Non-pigmented ciliary epithelial cell (primary cell): ENCODE measurements at places on chromosomes 6 and 20.

GRCh38 chr6:107716688-107717089 lies 107.4 kb downstream of the SCML4 start:
- no peak for DNase-seq

- no peak for DNase-seq
These were observed 41.3 kb downstream of the PCNA start for GRCh38 chr20:5078399-5078958.

DNA sequence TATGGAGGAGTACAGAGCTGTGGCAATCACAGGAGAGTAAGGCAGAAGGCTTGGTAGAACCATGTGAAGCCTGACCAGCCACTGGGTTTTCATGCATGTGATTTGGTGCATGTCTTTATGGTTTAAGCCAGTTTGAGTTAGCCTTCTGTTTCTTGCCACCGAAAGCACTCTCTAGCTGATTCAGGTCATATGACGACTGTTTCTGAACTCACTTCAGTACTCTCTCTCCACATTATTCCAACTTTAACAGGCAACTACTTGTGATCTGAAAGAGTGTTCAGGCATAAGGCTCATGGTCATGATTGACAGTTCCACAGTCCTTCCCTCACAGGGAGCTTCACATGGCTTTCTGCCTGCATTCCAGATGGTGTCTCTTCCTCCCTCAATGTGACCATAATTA lies 63.3 kb upstream of the TAB2 start:
- no peak for DNase-seq

- DNase-seq = no peak
These were observed 176.9 kb downstream of the MTFR2 start for GRCh38 chr6:136073216-136073615.

DNA sequence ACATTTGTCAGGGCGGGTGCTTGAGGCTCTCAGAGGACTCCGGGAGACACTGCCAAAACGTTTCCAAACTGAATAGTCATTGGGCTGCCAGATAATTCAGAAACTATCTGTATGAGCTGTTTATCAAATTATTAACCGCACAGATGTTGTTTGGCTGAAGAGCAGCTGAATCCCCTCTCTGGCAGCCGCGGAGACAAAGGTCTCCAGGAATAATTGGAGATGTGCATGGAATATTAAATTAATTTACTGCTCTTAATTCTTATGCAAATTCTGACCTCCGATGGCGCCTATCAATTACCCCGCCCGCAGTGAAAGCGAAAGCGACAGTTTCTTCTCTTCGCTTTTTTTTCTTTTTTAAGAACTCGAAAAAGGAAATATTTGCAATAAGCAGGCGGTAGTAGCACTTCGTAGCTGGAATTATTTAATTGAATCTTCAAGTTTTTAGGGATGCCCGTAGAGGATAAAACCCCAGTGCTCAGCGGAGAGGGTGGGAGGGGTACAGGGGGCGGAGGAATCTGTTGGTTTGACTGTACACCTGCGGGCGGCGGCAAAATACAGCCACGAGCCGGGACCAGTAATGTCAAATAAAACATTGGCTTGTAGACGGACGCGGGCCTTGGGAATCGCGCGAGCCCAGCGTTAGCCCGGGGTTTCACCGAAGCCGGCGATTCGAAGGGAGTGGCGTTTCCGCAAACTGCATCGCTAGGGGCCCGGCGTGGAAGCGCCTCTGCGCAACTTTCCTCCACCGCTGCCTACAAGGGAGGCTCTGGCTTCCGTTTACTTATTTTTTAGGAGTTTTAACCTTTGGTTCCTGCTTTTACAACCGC lies 6.2 kb downstream of the LINC00237 start:
- DNase-seq = no peak

DNA sequence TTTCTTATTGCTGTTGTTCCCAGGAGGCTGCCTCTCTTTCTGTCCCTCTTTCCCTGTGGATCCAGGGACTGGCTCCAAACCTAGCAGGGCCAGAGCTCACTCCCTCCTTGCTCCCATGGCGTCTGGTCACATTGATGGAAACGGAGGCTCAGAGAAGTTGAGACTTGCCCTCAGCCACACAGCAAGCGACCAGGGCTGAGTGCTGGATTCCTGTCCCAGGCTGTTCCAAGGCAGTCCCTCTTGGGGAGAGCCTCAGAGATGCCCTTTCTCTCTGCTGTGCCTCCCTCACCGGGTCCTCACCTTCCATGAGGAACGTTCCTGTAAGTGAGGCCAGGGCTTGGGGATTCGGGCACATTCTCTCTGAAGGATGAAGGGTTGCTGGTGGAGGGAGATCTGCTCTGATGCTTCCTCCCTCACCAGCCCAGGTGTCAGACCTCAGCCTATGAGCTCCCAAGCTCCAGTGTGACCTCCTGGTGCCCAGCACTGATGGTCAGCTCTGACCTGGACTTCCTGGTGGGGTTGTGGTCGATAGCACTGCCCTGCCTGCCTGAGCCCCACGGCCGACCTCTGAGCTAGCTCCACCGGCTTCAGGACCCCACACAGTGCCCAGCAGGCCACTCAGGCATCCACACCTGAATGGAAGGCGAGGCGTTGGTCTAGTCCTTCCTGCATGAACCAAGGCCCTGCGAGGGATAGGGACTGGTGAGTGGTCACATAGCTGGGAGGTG lies 26.8 kb downstream of the SUN5 start:
- DNase-seq = no peak

GRCh38 chr20:3275966-3276679 lies 37.1 kb upstream of the SLC4A11 start:
- no peak for DNase-seq

- no peak for DNase-seq
These were observed 95.9 kb downstream of the FYN start for GRCh38 chr6:111777357-111777756.

DNA sequence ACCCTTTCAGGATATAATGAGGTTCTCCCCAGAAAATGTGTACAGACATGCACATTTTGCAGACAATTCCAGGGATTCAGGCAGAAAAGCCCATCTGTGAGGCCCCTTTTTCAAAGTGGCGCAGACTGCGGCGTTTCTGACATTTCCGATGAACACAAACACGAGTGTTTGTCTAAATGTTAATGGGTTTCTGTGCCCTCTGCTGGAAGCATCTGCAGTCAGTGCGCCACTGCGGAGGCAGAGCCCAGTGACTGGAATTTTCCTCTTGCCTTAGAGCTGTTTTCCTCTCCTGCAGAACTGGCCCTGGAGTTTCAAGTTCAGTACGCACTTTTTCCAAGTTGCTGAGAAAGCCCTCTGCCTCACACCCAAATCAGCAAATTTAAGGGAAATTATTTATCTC lies 15.3 kb downstream of the ANKRD60 start:
- no peak for DNase-seq

GRCh38 chr20:20137851-20138250 lies 85.5 kb downstream of the CFAP61 start:
- DNase-seq = no peak

GRCh38 chr6:90078513-90079289 lies 184.4 kb downstream of the GJA10 start:
- no peak for DNase-seq

DNA sequence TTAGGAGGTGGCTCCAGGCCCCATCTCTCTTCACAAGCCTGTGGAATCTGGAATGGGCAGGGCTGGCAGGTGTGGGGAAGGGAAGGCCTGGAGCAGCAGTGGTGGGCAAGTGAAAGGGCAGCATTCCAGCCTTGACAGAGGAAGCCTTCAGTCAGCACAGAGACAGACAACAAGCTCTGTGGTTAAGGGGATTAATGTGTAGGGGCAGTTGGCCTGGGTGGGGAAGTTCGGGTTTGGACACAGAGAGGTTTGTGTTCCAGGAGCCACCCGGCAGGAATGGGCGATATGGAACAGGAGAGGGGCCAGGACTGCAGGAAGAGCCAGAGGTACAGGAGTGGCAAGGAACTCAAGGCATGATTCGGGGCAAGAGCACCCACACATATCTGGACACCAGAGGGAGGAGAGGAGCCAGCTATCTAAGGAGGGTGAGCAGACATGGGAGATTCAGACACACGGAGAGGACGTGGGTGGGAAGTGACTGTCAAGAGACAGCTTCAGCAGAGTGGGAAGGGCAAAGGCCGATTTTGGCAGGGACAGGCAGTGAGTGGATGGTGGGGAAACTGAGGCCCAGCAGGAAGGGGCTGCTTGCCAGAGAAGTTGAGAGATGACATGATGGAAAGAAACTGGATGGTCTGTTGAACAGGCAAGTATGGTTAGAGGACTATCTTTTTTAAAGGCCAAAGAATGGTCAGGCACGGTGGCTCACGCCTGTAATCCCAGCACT lies 2.5 kb upstream of the SLC44A4 start:
- no peak for DNase-seq

DNA sequence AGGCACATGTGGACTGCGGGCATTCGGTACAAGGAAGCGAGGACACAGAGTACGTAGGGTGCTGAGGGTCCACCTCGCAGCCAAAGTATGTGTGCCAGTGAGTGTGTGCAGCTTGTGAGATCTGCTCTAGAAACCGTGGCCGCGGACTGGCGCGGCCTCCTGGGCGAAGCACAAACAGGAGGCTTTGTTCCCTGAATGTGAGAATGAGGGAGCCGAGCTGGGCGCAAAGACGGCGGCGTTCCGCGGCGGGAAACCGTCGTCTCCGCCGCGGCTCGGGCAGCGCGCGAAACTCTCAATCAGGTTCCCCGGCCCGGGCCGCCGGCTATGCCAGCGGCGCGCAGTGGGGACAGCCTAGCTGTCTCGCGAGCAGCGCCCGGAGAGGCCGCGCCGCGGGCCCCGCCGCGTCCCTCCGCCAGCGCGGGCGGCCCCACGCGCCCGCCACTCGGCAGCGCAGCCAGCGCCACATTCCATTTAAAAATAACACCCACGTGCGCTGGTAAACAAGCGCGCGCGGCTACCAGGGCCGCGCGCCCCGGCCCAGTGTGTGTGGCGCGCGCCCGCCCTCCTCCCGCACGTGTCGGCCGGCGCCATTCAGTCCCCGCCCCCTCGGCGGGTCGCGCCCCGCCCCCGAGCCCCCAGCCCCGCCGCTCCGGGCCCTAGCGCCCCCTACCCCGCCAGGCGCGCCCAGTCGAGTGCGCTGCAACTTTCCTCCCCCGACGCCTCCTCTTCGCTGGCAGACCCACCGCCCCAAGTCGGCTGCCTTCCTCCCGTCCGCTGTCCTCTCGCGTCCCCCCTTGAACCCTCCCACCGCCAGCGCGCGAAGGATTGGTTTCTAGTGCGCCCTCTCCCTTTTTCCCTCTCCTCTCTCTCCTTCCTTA lies 3.0 kb upstream of the FOXO3 start:
- no peak for DNase-seq

DNA sequence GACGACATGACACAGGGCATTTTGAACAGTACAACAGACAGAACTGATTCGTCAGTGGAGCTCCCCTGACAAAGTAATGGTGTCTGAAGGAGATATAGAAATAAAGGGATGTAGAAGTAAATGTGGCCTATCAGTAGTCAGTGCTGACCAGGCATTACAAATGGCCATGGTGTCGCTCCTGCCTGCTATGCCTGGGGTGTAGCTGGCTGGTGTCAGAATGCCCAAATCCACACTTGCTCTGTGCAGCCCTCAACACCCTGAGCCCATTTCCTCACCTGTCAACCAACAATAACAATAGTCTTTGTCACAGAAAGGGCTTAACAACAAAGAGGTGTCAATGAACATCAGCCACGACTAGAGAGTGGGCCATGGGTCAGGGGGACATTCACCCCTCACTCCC lies 53.2 kb downstream of the MAP3K5 start:
- no peak for DNase-seq

GRCh38 chr20:45154183-45154582 lies 20.5 kb upstream of the PI3 start:
- DNase-seq = no peak

DNA sequence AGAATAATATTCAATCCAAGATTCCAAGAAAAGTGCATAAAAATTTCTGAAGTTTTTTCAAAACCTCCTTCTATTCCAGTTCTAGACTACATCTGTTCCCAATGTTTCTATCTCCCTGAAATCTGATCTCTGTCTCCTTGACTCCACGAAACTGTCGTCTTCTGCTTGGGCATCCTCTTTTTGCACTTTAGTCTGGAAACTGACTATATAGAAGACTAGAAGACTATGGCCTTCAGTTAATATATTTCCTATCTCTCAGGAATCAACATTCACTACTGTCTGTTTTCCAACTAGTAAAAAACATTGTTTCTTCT lies 745.4 kb upstream of the ADGRB3 start:
- no peak for DNase-seq
